ENCODE measurements at places on chromosomes 5 and 9.

DNA sequence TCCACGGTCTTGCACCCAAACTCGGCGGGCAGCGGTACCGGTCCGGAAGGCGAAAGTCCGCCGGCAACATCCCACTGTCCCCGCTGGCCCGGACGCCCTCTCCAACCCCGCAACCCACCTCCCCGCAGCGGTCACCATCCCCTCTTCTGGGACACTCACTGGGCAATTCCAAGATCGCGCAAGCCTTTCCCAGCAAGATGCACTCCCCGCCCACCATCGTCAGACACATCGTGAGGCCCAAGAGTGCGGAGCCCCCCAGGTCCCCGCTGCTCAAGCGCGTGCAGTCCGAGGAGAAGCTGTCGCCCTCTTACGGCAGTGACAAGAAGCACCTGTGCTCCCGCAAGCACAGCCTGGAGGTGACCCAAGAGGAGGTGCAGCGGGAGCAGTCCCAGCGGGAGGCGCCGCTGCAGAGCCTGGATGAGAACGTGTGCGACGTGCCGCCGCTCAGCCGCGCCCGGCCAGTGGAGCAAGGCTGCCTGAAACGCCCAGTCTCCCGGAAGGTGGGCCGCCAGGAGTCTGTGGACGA is 33.3 kb downstream of the CD180 start:
- no peak for DNase-seq

GRCh38 chr9:113954591-113954990 is 78.5 kb downstream of the ZNF618 start:
- no peak for DNase-seq

- no peak for DNase-seq
Observed at GRCh38 chr9:15965246-15965745, 412.5 kb downstream of the CCDC171 start.

GRCh38 chr5:89041976-89042375 is 159.0 kb upstream of the MEF2C start:
- no peak for DNase-seq

DNA sequence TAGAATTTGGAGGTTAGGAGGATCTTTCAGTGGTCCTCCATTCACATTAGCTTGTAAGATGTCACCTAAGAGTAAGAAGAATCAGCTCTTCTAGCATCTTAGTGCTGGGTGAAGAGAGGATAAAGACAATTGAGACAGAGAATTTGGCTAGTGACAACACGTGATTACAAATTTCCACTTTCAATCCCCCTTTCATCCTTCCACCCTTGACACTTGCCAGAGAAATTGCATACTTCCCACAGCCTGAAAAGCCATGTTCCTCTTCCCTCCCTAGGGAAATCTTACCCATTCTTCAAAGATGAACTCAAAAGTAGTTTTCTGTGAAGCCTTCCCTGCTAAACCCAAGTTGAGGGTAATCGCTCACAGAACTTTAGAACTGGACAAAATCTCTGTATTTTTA is 282.6 kb upstream of the PTGER4 start:
- no peak for DNase-seq

DNA sequence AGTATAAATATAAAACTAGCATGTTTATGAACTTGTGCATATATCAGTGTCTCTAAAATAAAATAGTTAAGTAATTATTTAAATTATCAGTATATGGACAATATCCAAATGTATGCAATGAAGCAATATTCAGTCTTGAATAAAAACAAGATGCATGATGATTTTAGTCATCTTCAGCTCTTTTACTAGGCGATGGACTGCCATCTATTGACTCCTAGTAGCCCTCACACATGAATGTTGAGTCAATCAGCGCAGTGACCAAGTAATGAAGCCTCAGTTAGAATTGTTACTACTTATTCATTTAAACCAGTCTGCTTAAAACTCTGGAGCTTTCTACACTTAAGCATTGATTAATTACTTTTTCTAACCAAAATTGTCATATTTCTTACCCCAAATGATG is 92.9 kb upstream of the GRHPR start:
- peak; percentile 21 for DNase-seq

GRCh38 chr5:17157916-17158529 is 59.4 kb upstream of the BASP1 start:
- DNase-seq: no peak

- no peak for DNase-seq
Observed at GRCh38 chr5:79811904-79812303, 122.3 kb downstream of the CMYA5 start.

GRCh38 chr5:164012371-164012770 is 507.0 kb downstream of the MAT2B start:
- no peak for DNase-seq

DNA sequence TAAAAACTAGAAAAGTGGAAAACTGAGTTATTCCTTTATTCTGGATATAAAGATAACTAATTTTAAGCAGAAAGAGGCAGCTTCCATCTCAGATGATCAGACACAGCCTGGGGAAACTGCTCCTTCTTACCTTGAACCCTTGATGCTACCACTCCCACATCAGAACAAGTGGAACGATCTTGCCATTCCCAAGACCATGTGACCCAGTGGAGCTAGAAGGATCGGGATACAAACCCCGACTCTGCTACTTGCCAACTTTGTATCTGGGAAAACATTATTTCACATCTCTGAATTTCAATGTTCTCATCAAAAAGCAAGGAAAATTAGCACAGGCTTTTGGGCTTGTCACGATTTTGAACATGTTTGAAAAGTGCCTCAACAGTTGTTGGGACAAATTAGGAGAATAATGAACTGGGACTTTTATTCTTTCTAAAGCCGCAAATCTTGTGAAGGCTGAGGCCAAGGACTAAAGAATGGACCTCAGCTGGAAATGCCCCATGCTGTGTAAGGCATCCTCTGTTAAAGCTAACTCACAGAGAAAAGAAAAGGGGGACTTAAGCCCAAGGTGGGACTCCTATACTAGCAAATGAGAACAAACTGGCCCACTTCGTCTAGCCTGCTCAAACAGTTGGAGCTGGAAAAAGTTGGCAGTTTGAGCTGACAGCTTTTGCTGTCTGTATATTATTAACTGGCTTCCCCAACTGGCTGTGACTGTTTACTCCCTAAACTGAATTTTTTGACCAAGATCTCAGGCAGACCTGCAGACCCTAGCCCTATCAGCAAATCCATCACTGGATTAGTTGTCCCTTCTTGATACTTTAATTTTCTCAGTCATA is 552.3 kb downstream of the EFNA5 start:
- DNase-seq: no peak

GRCh38 chr9:101478444-101478843 is 42.9 kb upstream of the ALDOB start:
- peak; percentile 34 for DNase-seq

DNA sequence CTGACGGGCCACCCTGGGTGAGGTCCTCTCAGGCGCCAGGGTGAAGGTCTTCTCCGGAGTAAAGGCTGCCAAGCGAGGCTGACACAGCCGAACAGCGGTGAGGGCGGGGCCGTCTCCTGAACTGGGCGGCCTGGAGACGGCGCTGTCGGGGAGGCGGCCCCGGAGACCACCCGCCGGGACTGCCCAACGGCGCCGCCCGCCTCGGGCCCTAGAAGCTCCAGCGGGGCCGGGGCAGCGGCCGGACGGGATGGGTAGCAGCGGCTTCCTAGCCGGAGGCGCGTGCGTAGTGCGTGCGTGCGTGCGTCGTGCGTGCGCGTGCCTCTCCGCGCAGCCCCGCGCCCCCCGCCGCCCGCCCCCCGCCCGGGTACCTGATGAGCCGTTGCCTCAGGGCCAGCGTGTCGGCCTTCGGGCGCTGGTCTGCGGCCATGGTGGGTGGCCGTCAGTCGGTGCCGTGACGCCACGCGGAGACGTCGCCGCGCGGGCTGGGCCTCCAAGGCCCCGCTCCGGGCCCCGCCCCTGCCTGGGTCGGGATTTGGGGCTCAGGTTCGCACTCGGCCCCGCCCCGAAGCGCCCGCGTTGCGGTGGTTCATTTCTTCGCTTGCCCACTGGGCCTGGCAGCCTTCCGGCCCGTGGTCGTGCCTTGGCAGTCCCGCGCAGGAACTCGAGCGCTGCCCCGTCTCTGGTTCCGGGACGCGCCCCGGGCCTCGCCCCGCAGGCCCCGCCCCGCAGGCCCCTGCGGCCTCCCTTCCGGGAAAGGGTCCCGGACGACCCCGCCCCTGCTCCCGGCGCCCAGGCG is at the start of gene PHYKPL:
Gene PHYKPL, minus strand, starts transcription at position 679 of the 796 bp plus-strand sequence. Its CDS starts 252 bp downstream, at position 427.
- DNase-seq: peak; percentile 69

DNA sequence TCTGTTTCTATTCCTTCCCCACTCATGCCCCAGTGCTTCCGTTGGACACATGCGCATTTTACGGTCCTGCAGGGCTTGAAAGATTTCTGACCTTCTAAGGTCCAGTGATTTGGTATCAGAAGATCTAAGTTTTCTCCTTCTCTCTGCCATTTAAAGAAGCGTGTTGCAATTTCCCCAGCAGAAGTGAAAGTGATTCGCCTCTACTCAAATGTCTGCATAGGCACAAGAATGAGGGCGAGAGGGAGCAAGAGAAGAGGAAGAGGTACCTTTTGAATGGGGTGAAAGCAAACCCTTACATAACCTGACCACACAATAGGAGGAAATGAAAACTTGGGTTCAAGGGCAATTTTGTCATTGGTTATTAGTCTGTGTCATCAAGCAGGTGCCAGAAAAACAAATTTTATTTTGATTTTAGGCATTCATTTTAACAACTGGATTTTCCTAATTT is 31.7 kb upstream of the NR3C1 start:
- no peak for DNase-seq

GRCh38 chr5:71922584-71923106 is 184.6 kb upstream of the MAP1B start:
- no peak for DNase-seq

DNA sequence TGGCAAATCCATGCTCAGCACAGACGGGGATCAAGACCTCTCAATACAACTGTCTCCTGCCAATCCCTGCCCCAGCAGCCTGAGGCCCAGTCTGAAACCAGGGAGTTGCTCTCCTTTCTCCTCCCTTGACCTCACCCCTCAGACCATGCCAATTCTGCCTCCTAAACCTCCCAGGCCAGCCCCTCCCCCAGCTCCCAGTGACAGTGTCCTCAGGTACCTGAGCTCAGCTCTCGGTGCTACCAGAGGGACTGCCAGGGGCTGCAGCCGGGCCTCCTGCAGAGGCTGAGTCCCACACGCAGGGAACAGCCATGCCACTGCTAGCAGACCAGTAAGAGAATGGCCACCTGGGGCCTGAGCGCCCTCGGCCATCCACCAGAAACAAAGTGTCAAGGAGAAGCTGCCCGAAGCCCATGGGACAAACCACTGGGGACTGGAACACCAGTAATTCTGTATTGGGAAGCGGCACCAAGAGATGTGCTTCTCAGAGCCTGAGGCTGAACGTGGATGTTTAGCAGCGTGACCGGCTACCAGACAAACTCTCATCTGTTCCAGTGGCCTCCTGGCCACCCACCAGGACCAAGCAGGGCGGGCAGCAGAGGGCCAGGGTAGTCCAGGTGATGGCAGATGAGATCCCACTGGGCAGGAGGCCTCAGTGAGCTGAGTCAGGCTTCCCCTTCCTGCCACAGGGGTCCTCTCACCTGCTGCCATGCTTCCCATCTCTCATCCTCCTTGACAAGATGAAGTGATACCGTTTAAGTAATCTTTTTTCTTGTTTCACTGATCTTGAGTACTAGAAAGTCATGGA is 557 bp upstream of the IL3 start:
- no peak for DNase-seq

DNA sequence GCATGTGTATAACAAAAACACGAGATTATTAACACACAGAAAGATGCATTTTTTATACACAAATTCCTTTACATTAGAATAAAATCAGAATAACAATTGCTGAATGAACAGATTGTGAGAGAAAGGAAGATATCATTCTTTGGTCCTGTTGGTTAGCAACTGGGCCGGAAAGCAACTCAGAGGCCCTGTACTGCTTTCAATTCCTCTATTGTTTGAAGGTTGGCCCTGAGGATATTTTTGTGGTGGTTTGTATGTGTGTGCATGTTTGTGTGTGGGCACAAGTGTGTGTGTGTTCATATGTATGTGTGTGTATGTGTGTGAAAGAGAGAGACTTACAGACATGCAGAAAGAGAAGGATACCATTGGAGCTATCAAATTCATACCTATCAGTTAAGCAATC is 356.8 kb upstream of the DMAC1 start:
- no peak for DNase-seq

DNA sequence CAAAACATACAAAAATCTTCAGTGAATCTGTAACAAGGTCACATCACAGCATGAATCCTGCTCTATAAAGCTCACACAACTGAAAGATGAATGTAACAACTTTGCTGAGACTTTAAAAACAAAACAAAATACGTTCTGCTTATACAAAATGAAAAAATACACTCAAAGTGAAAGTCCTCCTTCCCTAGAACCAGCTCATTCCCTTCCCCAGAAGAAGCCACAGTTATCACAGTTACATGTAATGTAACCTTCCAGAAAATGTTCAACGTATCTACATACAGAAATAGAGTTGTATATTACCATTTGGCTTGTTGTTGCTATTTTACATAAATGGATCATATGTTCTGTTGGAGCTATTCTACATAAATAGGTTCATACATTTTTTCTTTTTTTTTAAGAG is 2.6 kb downstream of the AUH start:
- DNase-seq: peak; percentile 3

DNA sequence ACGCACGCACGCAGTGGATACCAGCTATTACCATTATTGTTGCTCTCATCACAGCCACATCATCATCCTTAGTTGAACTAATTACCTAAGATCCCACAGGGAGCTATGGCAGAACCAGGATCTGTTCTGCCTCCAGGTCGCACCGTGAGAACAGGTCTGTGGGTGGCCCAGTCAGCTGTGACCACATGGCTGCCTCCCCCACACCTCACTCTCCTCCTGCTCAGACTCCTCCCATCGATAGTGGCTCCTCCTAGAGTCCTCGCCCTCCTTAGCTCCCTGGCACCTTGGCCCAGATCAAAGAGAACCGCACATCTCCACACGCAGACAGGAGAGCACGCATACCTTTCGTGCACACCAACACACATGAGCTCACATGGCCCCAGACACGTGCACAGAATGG is 32.4 kb upstream of the RPL26L1 start:
- peak; percentile 65 for DNase-seq

DNA sequence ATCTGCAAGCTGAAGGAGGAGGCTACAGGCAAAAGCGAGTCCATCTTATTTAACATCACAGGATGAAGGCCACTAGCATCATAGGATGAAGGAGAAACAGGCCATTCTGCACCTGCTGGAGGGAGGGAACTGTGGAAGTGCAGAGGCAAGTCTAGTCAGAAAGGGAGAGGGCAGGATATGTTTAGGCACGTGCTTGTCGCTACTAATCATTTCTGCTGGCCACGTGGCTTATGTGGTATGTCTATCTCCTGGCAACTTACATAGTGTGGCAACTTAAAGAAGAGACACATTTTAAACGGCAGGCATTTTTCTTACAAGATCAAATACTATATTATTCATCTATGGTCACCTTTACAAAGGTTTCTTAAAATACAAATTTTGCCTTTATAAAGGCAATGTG is 74.0 kb downstream of the GNAQ start:
- DNase-seq: no peak

DNA sequence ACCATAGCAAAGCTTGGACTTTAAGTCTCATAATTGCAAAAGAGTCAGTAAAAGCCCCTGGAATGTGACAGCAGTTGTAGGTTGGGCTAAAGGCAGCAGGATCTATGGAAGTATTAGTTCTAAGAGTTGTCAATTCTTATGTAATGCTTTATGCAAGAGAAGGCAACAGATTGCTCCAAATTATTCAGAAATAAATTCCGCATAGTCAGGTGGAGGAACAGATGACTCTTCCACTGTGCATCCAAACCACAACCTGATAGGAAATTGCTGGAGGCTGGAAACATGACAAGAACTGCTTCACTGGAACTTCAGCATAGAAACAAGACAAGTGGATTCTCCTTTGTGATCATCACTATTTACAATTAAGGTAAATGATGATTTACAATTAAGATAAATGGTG is 101.0 kb downstream of the STARD4 start:
- peak; percentile 92 for DNase-seq
